ENCODE measurements at places on chromosomes 11 and 22. TPM values are rescaled to one million over a fixed set of nuclear protein-coding genes. Genes with fewer than 3 reads are reported as not detected.

DNA sequence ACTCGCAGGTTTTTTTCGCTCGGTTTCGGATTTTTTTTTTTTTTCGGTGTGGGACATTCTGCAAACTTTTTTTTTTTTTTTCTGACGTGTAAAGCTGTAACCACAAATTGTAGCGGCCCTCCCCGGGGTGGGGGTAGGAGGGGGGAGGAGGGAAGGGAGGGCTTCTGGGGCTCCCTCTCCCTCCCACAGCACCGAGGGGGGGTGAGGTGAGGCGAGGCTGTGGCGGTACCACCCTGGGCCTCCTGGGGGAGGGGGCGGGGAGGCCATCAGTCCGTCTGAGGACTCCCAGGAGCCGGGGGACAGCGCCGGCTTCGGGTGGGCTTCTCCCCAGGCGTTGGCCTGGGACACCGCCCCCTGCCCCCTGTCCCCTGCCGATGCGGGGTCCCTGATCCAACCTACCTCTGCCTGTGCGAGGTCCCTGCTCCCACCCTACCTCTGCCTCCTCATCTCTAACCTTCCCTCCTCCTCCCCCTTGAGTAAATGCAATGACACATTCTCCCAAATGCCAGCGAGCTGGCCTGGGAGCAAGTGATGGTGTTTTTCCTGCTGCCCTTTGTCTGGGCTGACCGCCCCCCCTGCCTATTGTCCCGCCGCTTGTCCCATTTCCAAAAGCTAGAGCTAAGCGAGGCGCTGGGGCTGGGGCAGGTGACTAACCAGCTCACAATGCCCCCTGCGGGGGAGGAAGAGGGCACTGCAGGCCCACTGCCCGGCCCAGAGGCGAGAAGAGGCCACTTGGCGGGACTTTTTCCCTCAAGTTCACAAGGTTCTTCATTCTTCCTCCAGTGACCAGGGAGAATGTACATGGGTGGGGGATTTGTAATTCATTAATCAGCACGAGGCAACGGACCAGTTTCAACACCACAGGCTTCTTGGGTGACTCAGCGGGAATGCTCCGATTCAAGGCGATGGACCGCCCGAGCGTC, 511 bp upstream of the CLCF1 start:
- DNase-seq: no peak
- peaks cover 54% of the 10 kb centered on the region for H3K27me3 ChIP-seq
- peak overlapping the region; percentile 89 for H3K4me3 ChIP-seq
- peaks cover 33% of the 10 kb centered on the region for H3K4me1 ChIP-seq
- H3K36me3 ChIP-seq: peaks cover 4% of the 10 kb centered on the region

DNA sequence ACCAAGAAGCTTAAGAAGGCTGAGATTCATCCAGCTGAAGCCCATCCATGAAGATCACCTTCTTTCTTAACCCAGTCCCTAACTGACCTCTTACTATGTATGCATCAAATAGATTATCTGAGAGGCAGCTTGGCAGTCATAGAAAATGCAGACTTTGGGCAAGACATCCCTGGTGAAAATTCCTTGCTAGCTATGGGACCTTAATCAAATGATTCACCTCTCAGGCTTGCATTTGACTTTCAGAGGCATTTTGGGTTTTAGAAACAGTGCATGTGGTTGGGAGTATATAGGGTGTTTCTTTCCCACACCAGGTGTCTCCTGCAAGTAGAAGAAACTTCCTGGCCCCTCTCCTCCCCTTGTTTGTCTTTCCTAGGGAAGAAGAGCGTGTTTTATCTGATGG, 188.5 kb upstream of the ISX start:
- no peaks in the 10 kb centered on the region for H3K4me1 ChIP-seq
- H3K4me3 ChIP-seq: no peak overlapping the region
- no peaks in the 10 kb centered on the region for H3K27me3 ChIP-seq
- H3K36me3 ChIP-seq: no peaks in the 10 kb centered on the region
- no peak for DNase-seq

- no peak overlapping the region for H3K4me3 ChIP-seq
- no peak for DNase-seq
- H3K4me1 ChIP-seq: no peaks in the 10 kb centered on the region
- H3K36me3 ChIP-seq: no peaks in the 10 kb centered on the region
- no peak overlapping the region for H3K27ac ChIP-seq
Measured at GRCh38 chr11:80163441-80163840, 722.6 kb upstream of the TENM4 start.

- H3K4me3 ChIP-seq: no peak overlapping the region
- no peaks in the 10 kb centered on the region for H3K4me1 ChIP-seq
- no peaks in the 10 kb centered on the region for H3K27me3 ChIP-seq
- H3K27ac ChIP-seq: no peak overlapping the region
Measured at GRCh38 chr11:43523632-43524031, 156.9 kb upstream of the HSD17B12 start.

GRCh38 chr11:102109896-102110760, at the start of gene YAP1:
YAP1 (plus strand) TSS chr11:102110447; CDS start chr11:102110849, 402 bp downstream.
- peaks cover 6% of the 10 kb centered on the region for H3K36me3 ChIP-seq
- DNase-seq: peak; percentile 59
- peak within 1 kb of the TSS; percentile 89 for H3K4me3 ChIP-seq
- peaks cover 51% of the 10 kb centered on the region for H3K27me3 ChIP-seq

DNA sequence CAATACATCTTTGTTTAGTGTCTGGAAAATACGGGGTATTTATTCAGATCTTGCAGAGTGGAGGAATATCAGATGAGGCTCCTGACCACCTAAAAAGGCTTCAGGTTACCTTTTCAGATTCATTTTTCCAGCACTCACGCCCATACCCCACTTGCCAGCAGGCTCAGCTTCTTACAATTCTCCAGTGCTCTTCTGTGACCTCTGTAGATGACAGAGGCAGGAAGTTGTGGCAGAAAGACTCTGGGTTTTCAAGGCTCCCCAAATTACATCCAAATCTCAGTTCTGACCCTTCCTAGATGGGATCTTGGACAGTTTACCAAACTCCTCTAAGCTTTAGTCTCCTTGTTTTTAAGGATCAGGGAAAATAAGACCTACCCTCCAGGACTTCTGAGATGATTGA, 61.1 kb downstream of the SYTL2 start:
- H3K4me1 ChIP-seq: peaks cover 88% of the 10 kb centered on the region
- no peak overlapping the region for H3K4me3 ChIP-seq
- H3K27me3 ChIP-seq: no peaks in the 10 kb centered on the region
- no peak for DNase-seq

SCARF2 gene
- total RNA-seq: 0.55 TPM

GRIA4 gene
- not detected for total RNA-seq

All from activated T-helper 2 cell treated with anti-CD3 and anti-CD28 coated beads, Interferon-gamma antibody, Interleukin-2, Interleukin-4, amounts not matched to agents 10 μg/mL and 5 μg/mL and 100 μg/mL, durations not matched to agents 14 hours and 24 hours and 36 hours (primary cell).